ENCODE measurements at places on chromosomes 16 and 17.
A peak's percentile ranks its signal among the peaks of the same experiment; 100 is the strongest.

DNA sequence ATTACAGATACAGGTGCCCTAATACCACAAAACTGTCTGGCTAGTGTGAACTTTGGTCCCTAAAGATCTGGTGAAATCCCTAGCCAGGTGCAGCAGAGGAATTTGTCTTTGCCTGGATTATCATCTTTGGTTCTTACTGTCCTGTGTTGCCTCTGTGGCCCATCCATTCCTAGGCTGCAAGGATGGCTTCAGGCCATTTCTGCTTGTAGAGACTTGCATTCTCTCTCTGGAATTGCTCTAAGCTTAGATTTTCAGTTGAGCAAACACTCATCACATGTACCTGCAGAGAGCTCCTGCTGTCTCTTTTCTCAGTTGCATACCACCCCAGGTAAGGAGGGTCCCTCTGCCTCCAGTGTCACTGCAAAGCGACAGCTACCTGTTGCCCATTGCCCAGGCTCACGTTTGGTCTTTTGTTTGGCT is 114.9 kb downstream of the PRKCA start:
- H3K4me1 ChIP-seq = peaks cover 36% of the 10 kb centered on the region
- H3K27me3 ChIP-seq = no peaks in the 10 kb centered on the region
- H3K36me3 ChIP-seq = no peaks in the 10 kb centered on the region
- no peak overlapping the region for H3K27ac ChIP-seq
- H3K4me3 ChIP-seq = no peak overlapping the region

- H3K4me1 ChIP-seq = no peaks in the 10 kb centered on the region
- peaks cover 5% of the 10 kb centered on the region for H3K36me3 ChIP-seq
- no peak overlapping the region for H3K27ac ChIP-seq
- no peak overlapping the region for H3K4me3 ChIP-seq
- no peaks in the 10 kb centered on the region for H3K27me3 ChIP-seq
Observed at GRCh38 chr17:19317359-19318095, 45.0 kb downstream of the B9D1 start.

DNA sequence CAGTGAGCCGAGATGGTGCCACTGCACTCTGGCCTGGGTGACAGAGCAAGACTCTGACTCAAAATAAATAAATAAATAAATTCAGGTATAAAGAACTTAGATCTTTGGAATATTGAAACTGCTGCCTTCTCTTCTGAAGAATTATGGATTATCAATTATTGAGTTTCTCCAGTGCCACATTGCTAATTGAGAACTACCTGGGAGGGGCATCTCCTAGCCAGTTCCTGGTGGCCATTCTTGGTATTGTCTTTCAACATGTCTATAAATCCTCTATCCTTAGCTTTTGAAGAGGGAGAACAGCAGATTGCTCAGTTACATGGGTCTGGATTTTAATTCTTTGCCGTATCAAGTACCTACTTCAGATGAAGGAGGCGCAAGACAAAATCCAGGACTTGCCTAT is 29.2 kb downstream of the CALCOCO2 start:
- no peaks in the 10 kb centered on the region for H3K4me1 ChIP-seq
- H3K27me3 ChIP-seq = no peaks in the 10 kb centered on the region
- H3K4me3 ChIP-seq = no peak overlapping the region

DNA sequence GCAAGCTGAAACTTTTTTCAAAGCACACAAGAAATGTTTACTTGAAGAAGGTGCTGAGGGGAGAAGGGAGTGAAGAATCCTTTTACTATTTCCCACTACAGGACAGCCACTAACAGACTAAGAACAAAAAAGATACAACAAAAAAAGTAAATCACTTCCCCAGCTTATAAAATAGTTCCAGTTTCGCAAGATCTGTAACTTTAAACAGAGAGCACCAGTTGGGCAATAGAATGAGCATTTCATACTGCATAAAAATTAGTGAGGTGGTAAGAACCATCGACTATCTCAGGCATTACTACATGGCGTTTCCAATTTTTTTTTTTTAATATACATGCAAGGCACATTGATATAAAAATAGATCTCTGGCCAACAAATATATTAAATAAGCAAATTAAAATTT is 11.1 kb downstream of the CRYBA1 start:
- no peak overlapping the region for H3K4me3 ChIP-seq
- H3K27ac ChIP-seq = peak overlapping the region; percentile 24
- peaks cover 48% of the 10 kb centered on the region for H3K4me1 ChIP-seq
- no peaks in the 10 kb centered on the region for H3K36me3 ChIP-seq

- H3K27me3 ChIP-seq = no peaks in the 10 kb centered on the region
- H3K4me1 ChIP-seq = peaks cover 32% of the 10 kb centered on the region
- H3K4me3 ChIP-seq = no peak overlapping the region
Observed at GRCh38 chr16:72091217-72091616, 2.2 kb downstream of the TXNL4B start.

GRCh38 chr16:9138731-9139501 is 47.5 kb downstream of the HAPSTR1 start:
- no peak overlapping the region for H3K4me3 ChIP-seq
- no peaks in the 10 kb centered on the region for H3K36me3 ChIP-seq
- H3K27ac ChIP-seq = no peak overlapping the region
- peak; percentile 74 for DNase-seq
- H3K4me1 ChIP-seq = peaks cover 5% of the 10 kb centered on the region
- H3K27me3 ChIP-seq = no peaks in the 10 kb centered on the region

DNA sequence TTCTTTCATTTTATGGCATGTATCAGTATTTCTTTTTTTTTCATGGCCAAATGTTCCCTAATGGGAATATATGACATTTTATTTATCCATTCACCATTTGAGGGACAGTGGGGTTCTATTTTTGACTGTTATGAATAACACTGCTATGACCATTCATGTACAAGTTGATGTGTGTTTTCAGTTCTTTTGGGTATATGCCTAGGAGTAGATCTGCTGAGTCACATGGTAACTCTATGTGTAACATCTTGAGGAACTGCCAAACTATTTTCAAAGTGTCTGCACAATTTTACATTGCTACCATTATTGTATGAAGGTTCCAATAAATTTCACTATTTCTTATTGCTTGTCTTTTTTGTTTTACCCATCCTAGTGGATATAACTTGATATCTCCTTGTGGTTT is 223.0 kb downstream of the TANC2 start:
- H3K4me3 ChIP-seq = no peak overlapping the region
- H3K36me3 ChIP-seq = no peaks in the 10 kb centered on the region
- no peaks in the 10 kb centered on the region for H3K27me3 ChIP-seq
- no peaks in the 10 kb centered on the region for H3K4me1 ChIP-seq

DNA sequence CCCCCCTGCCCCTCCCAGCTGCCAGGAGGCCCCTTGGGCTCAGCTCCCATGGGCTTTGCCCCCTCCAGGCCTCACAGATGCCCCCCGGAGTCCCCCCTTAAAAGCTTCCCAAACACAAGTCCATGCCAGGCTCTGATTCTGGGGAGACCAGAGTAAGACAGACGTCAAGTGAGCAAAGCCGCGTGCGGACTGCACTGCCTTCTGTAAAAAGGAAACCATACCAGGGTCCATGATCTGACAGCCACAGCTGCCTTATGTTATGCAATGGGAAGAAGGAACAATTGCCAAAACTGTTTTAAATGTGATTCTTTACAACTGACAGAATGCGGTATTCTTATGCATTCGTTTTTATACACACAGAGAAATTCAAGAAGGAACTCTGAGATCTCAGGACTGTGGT is 17.9 kb upstream of the HEXD start:
- no peaks in the 10 kb centered on the region for H3K4me1 ChIP-seq
- DNase-seq = no peak
- no peaks in the 10 kb centered on the region for H3K36me3 ChIP-seq
- no peak overlapping the region for H3K27ac ChIP-seq

DNA sequence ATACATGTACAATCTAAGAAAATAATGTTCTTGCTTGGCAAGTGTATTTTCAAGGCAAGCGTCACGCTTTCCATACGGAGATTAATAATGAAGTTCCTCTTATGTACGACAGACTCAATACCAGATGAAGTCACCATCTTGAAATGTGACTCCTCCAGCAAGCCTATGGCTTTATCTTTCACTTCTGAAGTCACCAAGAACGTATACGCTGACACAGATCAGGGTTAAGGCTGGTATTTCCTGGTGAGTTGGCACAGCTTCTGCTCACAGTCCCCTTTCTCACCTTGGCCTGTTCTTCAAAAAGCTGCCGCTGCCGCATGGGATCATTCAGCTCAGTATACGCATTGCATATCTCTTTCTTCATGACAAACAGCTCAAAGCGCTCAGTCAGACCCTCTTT is 6.1 kb upstream of the ADAT1 start:
- H3K36me3 ChIP-seq = peaks cover 16% of the 10 kb centered on the region
- no peak for DNase-seq
- H3K4me3 ChIP-seq = no peak overlapping the region
- H3K4me1 ChIP-seq = no peaks in the 10 kb centered on the region

DNA sequence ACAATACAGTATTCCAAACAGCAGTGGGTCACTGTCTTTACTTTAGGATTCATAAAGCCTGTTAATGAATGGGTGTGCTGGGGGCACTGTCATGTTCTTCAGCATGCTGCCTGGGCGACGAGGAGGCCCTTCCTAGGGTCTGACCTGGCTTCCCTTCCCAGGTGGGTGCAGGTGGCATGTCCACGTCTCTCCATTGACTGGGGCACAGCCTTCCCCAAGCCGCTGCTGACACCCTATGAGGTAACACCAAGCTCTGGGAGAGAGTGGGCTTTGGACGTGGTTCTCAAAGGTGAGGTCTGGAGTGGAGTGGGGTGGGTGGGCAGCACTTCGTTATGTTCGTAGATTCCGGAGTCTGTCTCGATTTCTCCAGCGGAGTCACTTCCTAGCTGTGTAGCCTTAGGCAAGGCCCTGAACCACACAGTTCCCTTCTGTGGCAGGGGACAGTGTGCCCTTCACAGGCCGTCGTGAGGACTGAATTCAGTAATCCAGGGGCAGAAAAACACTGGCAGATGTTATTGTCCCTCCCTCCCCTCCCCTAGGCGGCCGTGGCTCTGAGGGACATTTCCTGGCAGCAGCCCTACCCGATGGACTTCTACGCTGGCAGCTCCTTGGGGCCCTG is 771 bp upstream of the OVCA2 start:
- peak overlapping the region; percentile 87 for H3K27ac ChIP-seq
- H3K4me3 ChIP-seq = no peak overlapping the region
- peaks cover 15% of the 10 kb centered on the region for H3K36me3 ChIP-seq
- peaks cover 26% of the 10 kb centered on the region for H3K4me1 ChIP-seq

DNA sequence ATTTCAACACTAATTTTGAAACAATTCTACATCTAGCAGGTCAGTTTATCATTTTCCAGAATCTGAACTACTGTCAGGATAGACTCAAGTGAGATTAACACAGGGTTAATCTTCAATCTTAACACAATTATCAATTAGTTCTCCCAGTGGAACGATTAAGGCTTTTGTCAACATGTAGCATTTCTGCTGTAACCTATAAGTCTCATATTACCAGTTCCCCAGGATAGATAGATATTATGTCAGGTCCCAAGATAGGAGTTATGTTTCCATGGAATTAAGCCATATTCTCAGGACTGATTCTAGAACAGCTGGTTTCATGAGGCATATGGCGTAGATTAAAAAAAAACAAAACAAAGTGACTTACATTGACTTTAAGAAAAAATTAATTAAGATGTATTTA is 4.4 kb upstream of the FBF1 start:
- H3K27me3 ChIP-seq = no peaks in the 10 kb centered on the region
- no peak for DNase-seq
- no peak overlapping the region for H3K27ac ChIP-seq
- peaks cover 25% of the 10 kb centered on the region for H3K36me3 ChIP-seq

- peaks cover 9% of the 10 kb centered on the region for H3K4me1 ChIP-seq
- H3K4me3 ChIP-seq = no peak overlapping the region
Observed at GRCh38 chr16:11431915-11432465, 86.7 kb downstream of the RMI2 start.

GRCh38 chr16:27952811-27953210 is 110.7 kb downstream of the GSG1L start:
- no peaks in the 10 kb centered on the region for H3K27me3 ChIP-seq
- DNase-seq = no peak
- no peaks in the 10 kb centered on the region for H3K4me1 ChIP-seq
- no peak overlapping the region for H3K4me3 ChIP-seq
- no peak overlapping the region for H3K27ac ChIP-seq

GRCh38 chr16:12062343-12063003 is 85.9 kb downstream of the SNX29 start:
- DNase-seq = peak; percentile 44
- H3K36me3 ChIP-seq = no peaks in the 10 kb centered on the region
- H3K27me3 ChIP-seq = no peaks in the 10 kb centered on the region
- no peak overlapping the region for H3K27ac ChIP-seq
- no peaks in the 10 kb centered on the region for H3K4me1 ChIP-seq

GRCh38 chr17:2368359-2368758 is 31.1 kb downstream of the SGSM2 start:
- no peaks in the 10 kb centered on the region for H3K27me3 ChIP-seq
- no peaks in the 10 kb centered on the region for H3K36me3 ChIP-seq
- DNase-seq = no peak
- H3K4me1 ChIP-seq = no peaks in the 10 kb centered on the region

DNA sequence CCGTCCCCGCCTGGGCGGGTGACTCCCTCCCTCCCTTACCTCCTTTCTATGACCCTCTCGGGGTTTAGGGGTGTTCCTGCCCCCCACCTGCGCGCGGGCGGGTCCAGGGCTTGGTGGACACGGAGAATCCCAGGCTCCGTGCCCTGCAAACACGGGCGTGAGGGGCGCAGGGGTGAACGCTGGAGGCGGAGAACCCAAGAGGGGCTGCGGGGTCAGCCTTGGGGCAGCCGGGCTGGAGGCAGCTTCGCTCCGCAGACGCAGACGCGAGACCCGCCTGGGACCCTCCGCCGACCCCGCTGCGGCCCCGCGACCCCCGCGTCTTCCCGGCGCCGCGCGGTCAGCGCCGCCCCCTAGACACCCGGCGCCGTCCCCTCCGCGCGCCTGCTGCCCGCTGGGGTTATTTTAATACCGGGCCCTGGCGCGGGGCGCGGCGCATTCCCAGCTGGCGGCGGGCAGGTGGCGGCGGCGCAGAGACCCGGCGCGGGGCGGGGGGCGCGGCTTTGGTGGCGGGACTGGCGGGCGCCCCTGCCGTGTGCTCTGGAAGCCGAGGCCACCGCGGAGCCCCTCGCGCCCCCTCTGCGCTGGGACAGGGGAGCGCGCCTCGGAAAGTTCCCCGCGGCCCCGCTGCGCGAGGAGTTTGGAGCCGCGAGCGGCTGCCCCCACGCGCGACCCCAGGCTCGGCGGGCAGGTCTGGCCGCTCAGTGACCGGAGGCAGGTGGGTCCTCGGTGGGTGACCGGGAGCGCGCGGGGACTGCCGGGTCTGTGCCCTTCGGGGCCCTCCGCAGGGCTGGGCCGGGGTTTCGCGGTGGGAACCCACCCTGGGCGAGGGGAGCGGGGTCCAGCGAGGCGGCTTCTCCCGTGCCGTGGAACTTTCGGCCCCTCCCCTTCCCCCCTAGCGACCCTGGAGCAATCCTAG is at the start of gene UTS2R:
TSS of gene UTS2R (plus strand) at position 433 of the 916 bp plus-strand sequence. CDS start 2,560 bp downstream, outside the sequence.
- DNase-seq = no peak
- H3K27me3 ChIP-seq = peaks cover 12% of the 10 kb centered on the region
- H3K27ac ChIP-seq = peak within 1 kb of the TSS; percentile 48

- peaks cover 51% of the 10 kb centered on the region for H3K4me1 ChIP-seq
- H3K4me3 ChIP-seq = peak within 1 kb of the TSS; percentile 29
- peaks cover 13% of the 10 kb centered on the region for H3K27me3 ChIP-seq
- H3K27ac ChIP-seq = peak within 1 kb of the TSS; percentile 34
- H3K36me3 ChIP-seq = no peaks in the 10 kb centered on the region
Observed at GRCh38 chr17:45432405-45433158, at the start of gene ARHGAP27. ARHGAP27 (minus strand) TSS chr17:45432870; CDS start chr17:45430279, 2,591 bp downstream.

Data from body of pancreas (tissue), 4 donors.